ENCODE measurements at places on chromosomes 2 and 18.

- peak; percentile 5 for DNase-seq
Observed at GRCh38 chr2:229586746-229587705, 127.3 kb downstream of the DNER start.

- DNase-seq = no peak
Observed at GRCh38 chr2:174784316-174784715, 20.0 kb upstream of the CHRNA1 start.

DNA sequence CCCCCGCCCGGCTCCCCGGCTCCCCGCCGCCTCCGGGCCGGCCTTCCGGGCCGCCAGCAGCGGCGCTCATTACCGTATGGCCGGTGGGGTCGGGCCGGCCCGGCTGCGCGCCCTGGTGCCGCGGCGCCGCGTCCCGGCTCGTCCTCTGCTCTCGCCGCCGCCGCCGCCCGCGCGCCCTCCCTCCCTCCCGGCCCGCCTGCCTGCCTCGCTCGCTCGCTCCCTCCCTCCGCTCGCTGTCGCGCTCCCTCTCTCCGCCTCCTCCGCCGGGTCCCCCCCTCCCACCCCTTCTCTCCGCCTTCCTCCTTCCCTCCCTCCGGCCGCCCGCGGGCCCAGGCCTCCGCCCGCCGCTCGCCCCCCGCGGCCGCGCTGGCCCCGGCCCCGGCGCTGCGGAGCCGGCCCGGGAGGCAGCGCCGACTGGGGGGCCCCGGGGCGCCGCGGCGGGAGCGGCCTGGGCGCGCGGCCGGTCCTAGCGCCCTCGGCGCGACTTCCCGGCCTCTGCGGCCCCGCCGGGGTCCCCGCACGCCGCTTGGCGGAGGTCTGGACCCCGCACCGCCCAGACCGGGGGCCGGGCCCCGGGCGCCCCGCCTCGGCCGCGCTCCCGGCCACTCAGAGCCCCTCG, at the start of gene DNMT3A:
Gene DNMT3A (minus strand): TSS at position 173 of the 619 bp plus-strand sequence. CDS start 27,941 bp downstream, outside the sequence.
- DNase-seq = no peak

GRCh38 chr18:68041327-68041726, 524.8 kb upstream of the DSEL start:
- no peak for DNase-seq

DNA sequence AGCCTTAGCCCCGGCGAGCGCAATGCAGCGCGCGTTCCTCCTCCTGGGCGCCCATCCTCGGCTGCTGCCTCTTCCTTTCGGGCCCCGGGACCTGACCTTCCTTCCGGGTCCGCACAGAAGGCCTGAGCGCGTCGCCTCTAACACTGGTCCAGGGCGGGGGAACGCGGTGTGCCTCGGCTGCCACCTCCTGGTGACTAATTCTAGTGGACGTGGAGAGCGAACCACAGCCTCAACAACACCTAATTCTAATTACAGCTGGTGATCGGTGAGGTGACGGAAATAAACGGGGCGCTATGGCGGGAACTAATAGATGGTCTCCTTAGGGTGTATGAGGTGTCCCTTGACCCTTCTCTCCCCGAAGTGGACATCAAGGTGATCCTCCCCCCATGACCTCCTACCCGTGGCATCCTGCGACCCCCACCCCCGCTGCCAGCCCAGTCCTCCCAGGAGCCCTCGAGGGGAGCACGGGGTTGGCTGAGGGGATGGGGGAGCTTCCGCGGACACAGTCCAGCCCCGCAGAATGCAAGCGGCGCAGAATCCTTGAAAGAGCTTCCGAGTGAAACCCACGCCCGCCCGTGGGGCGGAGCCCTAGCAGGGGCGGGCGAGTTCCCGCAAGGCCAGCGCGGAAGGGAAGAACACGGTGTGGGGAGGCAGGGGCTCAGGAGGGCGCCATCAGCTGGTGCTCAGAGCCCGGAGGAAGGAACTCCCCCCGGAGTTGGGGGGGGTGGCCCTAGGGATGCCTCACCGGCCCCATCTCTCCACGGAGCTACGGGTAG, 12.8 kb upstream of the HMSD start:
- DNase-seq = peak; percentile 69

DNA sequence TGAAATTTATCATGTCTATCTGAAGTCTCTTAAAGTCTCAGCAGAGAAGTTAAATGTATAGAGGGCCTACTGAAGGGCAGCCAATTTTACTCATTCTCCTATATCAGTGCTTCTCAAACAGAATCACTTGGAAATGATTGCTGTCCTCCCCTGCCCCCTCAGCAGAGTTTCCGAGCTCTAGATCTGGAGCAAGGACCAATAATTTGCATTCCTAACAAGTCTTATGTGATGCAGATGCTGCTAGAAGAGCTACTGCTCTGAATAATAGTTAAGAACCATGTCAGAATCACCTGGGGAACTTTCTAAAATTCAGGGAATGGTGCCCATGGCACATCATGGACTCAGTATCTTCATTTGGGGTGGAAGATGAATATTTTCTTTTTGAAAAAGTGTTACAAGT, 105.6 kb upstream of the EPHA4 start:
- no peak for DNase-seq

DNA sequence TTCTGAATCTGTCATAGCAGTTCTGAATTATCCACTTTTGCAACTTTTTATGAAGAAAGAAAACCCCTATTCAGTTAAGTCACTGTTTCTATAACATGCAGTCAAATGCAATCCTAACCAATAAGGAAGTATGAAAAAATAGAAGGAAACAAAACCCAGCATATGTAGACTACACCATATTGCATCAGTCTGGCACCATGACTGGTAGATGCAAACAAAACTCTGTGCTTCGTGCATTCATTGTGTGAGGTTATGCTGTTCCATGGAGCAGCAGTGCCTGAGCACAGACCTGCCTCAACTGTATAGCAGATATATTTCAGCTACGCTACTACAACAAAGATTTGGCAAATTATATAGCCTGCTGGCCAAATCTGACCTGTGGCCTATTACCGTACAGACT, 325.5 kb downstream of the LRP1B start:
- DNase-seq = no peak

DNA sequence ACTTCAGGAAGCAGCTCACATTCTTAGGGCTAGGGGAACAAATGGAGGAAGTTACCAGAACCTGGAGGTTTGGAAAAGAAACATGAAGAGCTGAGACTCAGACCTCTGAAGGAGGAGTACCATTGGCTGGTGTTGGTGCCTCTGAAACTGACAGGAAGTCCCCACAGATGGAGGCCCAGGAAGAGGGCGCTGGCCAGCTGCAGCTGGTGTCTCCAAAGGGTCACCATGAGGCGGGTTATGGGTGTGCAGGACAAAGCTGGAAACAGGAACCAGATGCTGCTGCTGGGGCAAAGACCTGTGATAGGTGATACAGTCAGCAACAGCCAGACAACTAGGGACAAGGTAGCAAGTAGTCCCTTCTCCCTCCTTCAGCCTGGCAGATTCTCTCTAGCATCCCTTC, 136.5 kb upstream of the SERPINE2 start:
- no peak for DNase-seq

- DNase-seq = no peak
Observed at GRCh38 chr2:240989451-240990265, 8.8 kb upstream of the SNED1 start.

DNA sequence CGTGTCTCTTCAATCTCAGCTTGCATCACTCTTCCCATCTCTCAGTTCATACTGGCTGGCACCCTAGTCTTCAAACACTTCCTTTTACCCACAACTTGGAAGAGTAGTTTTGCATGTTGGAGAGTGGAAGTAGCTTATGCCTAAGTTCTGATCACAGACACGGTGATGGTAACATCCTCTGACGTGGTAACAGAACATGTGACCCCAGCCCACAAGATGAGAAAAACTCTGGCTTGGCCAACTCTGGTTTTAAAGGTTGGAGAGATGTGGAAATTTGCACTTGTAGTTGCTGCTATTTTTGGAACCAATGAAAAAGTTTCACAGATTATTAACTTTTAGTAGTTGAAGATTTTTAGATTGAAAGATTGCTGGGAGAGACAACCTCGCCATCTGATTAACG, 155.4 kb upstream of the SLC35G4 start:
- no peak for DNase-seq

GRCh38 chr2:159557437-159558034, 58.8 kb downstream of the BAZ2B start:
- DNase-seq = no peak

GRCh38 chr2:178796079-178796677, 11.0 kb downstream of the TTN start:
- DNase-seq = no peak

- no peak for DNase-seq
Observed at GRCh38 chr2:235523021-235523420, 29.2 kb downstream of the AGAP1 start.

- no peak for DNase-seq
Observed at GRCh38 chr2:209942426-209942825, 60.0 kb upstream of the RPE start.

- no peak for DNase-seq
Observed at GRCh38 chr2:15953147-15953630, 12.8 kb downstream of the MYCN start.

- DNase-seq = peak; percentile 2
Observed at GRCh38 chr18:47595831-47596501, 334.5 kb downstream of the SMAD2 start.

- no peak for DNase-seq
Observed at GRCh38 chr2:45705233-45705632, 53.8 kb downstream of the PRKCE start.

GRCh38 chr18:3323900-3324299, 62.0 kb downstream of the MYL12B start:
- no peak for DNase-seq

DNA sequence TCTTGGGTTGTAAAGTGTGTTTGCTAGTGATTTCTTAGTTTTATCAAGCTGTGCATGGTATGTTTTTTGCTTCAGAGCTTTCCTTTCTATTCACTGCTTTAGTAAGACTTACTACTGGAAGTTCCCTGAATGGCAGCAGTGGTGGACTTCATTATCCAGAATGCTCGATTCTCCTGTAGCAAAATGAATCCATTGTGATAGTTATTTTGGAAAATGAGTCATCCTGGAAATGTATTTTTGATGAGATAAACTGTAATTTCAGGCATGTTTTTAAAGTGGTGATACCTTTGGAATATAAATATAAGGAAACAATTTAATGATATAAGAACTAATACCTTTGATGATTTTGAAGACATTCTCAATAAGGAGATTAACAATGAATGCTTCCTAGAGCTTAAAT, 387.1 kb downstream of the PTPRM start:
- no peak for DNase-seq

DNA sequence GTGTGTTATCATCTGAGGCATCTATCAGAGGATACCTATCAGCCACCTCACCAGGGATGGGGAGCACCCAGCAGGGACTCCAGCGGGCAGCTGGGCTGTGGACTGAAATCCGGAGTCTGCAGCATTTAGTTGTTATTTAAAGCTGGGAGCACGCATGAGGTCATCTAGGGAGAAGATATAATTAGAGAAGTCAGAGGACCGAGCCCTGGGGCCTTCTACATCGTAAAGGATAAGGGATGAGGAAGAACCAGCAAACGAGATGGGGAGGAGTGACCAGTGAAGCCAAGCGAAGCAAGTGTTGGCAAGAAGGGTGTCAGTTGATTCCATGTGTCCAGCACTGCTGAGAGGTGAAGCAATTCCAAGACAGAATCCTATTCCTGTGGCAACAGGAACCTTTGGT, 70.3 kb downstream of the STEAP3 start:
- no peak for DNase-seq

DNA sequence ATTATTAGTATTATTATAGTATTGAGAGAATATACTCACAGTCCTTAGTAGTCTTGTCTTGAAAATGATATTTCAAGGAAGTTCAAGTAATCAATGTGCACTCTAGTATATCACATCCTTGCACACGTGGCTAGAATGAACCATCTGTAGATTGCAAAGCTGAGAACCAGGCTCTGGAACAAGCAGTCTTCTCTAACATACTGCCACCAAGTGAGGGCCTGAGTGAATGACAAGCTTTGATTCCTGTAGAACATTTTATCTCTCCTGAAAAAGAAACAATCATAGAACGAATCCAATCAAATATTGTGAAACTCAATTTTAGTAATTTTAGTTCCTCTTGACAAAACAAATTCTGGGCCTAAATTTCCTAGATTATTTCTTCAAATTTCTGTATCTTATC, 55.3 kb upstream of the SULT1C3 start:
- no peak for DNase-seq

DNA sequence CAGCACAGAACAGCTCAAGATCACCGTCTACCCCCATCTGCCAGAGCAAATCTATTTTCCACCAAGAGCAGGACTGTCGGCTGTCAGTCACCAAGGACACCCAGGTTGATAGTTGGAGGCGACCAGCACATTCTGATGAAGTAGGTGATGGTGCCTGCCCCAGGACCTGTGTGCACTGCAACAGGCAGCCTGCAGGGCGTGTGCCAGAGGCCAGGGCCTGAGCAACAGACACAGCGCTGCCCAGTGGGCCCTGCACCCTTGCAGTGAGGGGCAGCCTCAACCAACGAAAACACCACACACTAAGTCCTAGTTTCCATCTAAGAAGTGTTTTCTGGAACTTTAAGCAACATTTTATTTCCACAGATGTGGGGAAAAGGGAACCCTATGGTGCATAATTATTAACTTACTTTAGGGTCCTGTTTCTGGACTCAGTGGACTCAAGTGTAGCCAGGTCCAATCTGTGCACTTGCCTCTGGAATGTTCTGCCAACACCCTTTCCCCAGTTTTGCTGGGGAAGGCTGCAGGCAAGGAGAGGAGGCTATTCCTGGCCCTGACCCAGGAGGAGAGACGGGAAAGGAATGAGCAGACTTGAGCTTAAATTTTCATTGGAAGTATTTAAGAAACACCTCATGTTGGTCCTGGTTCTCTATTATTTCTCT, 61.5 kb downstream of the ADNP2 start:
- DNase-seq = no peak

- no peak for DNase-seq
Observed at GRCh38 chr2:172000696-172001361, 1.1 kb downstream of the METAP1D start.

DNA sequence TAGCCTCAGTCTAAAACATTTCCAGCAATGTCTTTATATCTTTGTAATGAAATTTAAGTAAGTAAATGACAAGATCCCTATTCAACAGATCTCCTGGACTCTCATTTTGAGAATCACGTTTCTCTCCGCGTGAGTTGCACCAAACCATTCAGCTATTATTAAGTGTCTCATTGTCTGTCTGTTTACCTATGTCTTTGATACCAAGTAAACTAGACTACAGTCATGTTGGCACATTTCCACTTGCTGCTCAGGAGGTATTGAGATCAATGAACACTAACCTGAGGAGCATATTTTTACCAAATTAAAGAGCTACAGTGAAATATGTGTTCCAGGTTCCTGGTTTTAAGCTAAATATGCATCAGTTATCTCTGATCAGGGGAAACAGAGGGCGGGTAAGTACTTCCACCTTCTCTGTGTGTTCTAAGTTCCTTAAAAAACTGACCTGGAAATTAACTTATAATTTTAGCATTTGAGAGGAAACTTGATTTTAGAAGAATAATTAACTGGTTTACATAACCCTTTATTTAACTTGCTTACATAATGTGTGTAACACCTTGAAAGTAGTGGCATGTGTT, 125.8 kb downstream of the OSBPL6 start:
- no peak for DNase-seq

GRCh38 chr2:150911766-150912280, 349.8 kb downstream of the RBM43 start:
- DNase-seq = no peak
